Cortex of kidney (tissue), 1 donor: ENCODE measurements at places on chromosomes 6 and 20.

GRCh38 chr6:83884523-83884922 is 25.0 kb downstream of the CYB5R4 start:
- DNase-seq, result no peak

GRCh38 chr20:23446505-23446904 is 6.2 kb downstream of the CST11 start:
- DNase-seq, result no peak

DNA sequence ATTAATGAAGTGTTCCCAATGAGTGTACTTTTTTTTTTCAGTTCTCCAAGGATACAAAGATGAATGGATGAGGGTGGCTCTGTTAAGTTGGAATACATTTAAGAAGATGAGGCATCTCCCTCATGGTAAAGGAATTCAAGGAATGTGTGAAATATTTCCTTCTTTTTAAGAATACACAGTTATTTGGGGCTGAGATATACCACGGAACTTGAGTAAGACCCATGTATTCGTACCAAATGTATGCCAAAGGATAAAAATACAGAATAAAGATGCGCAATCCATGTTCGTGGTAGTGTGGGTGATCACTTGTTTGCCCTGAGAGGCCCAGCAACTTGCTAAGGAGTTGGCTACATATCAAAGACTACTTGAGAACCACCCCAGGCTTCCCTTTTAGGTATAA is 164.2 kb upstream of the TCF21 start:
- no peak for DNase-seq

GRCh38 chr20:57288651-57289277 is 22.3 kb upstream of the BMP7 start:
- DNase-seq, result no peak

- DNase-seq, result no peak
These were observed 49.1 kb downstream of the NCOA7 start for GRCh38 chr6:125839879-125840278.

DNA sequence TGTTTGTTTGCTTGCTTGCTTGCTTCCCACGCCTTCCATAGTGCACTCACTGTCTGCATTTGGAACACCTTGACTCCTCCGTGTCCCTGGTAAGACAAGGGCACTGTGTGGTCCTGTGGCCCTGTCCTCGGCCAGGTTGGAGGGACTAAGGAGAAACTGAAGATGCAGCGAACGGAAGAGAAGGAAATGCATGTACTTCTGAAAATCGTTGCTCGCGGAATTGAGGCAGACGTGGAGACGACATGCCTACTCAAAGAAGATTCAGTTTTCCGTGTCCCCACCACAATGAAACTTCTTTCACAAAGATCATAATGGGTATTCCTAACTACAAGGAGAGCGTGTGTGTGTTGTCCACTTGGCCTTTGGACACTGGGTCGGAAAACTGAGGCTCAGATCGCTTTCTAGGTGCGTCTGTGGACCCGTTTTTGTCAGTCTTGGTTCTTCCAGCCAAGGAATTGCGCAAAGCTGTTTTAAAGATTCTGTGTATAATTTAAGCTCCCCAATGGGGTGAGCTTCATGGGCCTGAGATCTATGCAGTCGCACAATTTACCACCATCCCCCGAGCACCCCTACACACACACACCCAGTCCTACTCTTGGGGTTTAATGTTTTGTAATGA is 120.4 kb upstream of the ZNF184 start:
- no peak for DNase-seq
